ENCODE measurements at places on chromosomes 3 and 15.

- no peak for DNase-seq
Measured at GRCh38 chr3:110495201-110495927, 576.3 kb upstream of the NECTIN3 start.

GRCh38 chr3:9201266-9201665 is 48.2 kb downstream of the SRGAP3 start:
- DNase-seq = no peak

DNA sequence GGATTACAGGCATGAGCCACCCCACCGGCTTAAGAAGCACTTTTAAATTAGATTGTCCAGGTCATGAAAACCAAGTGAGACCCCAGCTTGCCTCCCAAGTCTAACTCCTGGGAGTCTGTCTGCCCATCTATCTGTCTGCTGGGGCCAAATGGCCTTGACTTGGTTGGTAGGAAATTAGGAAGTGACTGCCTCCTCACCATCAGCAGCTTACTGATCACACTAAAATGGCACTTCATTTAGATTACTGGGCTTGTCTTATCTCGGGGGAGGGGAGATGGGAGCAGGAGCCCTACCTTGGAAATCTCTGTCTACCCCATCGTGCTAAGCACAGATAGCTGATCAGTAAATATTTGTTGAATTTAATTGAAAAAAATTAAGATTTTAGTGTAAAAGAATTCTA is 5.6 kb upstream of the LRRC2 start:
- DNase-seq = no peak

GRCh38 chr3:37397396-37397795 is 223.0 kb upstream of the LRRFIP2 start:
- DNase-seq = no peak

All from uterus (tissue), 4 donors.